Activated CD4-positive, alpha-beta T cell treated with anti-CD3 and anti-CD28 coated beads for 24 hours (primary cell): ENCODE measurements at places on chromosomes 7 and 10.

GRCh38 chr7:147196481-147196880 is 1079.9 kb downstream of the CNTNAP2 start:
- DNase-seq = no peak

DNA sequence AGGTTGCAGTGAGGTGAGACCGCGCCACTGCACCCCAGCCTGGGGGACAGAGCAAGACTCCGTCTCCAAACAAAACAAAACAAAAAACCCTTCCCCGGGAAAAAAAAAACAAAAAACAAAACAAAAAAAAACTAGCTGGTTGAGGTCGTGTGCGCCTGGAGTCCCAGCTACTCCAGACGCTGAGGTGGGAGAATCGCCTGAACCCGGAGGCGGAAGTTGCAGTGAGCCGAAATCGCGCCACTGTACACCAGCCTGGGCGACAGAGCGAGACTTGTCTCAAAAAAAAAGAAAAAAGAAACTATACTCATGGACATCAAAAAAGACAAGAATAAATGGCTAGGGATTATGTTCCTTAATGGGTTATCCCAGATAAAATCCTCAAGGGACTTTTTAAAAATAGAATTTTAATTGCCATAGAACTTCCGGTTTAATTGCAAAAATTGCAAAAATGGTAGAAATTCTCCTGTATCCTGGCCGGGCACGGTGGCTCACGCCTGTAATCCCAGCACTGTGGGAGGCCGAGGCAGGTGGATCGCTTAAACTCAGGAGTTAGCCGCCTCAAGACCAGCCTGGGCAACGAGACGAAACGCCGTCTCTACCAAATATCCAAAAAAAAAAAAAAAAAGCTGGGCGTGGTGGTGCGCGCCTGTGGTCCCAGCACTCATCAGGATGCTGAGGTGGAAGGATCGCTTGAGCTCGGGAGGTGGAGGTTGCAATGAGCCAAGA is 37.8 kb downstream of the KLHDC10 start:
- DNase-seq = no peak

DNA sequence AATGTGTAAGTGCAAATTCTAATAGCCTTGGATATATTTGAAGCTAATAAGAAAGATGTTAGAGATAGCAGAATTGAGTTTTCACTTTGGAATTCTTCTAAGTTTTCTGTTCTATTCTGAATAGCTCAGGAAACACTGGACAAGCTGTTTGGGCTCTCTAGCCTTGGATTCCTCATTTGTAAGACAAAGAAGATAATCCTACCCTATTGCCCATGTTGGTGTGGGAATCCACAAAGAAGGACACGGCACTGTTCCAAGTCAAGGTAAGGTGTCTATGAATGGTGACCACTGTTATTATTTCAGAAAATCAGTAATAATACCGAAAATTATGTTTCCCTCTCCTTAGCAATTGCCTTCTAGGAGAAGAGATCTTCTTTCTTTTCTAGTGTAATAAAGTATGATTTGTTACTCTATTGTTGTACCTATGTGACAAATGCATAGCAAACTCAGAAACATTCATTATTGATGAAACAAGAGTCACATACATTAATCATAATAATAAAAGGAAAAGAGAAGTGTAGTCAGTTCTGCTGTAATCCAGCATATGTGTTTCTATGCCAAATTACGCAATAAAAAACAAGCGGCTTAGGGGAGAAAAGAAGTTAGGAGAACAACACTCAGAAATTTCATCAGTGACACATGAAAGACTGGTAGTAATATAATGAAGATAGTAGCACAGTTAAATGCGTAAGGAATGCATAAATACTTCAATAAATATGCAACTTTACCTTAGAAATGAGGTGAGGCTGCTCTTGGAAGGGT is 1012.3 kb upstream of the PHF14 start:
- no peak for DNase-seq

DNA sequence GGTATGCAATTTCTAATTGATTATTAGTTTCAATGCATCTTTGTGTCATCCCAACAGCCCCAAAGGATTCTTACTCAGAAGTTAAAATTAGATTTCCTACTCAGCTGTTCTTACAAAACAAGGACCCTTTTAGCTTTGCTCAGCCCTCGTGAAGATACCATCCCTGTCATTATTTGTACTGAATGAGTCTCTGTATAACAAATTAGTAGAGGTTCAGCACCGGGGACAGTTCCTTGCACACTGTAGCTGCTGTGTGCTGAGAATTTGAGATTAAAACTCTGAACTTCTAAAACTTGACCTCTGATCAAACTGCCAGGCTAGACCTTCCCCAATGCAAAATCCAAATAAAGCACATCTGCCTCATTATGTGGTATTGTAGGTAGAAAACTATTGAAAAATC is 299.1 kb downstream of the LHFPL3 start:
- DNase-seq = no peak

DNA sequence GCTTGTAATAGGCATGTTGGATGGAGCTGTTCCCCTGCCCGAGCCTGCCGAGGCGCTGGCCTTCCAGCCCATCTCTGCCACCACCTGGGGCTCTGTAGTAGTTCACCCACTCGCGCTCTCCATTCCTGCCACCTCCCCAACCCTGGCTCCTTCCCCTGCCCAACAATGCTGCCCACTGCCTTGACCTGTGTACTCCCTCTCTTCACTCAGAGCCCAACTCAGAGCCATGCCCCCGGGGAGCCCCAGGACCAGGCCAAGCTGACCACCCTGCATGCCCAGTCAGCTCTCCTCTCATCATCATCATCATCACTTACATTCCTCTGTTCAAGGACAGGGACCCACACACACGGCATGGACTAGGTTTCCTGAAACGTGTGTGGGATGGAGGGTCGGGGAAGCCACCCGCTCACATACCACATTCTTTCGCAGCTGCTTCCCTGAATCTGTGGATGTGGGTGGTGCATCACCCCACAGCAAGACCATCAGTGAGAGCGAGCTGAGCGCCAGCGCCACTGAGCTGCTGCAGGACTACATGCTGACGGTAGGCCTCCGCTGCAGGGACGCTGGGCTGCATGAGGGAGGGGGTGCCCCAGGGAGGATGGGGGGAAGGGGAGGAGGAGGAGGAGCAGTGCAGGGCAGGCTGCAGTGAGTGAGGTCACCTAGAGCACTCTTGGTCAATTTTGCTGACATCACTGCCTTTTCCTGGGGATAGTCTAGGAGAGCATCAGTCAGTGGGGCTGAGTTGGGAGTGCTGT is 15.6 kb downstream of the NACAD start:
- no peak for DNase-seq

- no peak for DNase-seq
Measured at GRCh38 chr7:17721736-17722285, 218.5 kb downstream of the SNX13 start.

GRCh38 chr10:128927497-128928161 is 539.4 kb upstream of the MGMT start:
- no peak for DNase-seq

DNA sequence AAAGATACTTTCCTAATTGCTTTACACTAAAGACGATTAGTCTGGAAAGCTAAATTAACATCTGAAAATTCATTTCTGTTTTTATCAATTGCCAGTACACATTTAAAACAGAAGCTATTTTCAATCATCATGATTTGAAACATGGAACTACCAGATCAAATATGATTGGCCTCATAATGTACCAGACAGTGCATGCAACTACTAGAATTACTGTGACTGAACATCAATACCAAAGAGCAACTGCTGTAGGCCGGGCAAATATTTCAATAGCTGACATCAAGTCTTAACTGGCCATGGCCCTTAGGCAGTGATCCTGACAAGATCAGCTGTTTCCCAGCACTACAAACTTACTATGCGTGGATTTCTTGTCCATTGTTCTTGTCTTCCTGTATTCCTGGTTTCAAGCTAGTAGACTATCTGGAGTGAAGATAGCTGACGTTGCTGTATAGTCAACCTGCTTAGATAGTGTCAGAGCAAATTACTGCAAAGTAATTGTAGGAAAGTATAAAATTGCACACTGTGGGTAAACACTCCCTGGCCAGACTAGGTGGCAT is 21.7 kb upstream of the WNT16 start:
- DNase-seq = no peak

DNA sequence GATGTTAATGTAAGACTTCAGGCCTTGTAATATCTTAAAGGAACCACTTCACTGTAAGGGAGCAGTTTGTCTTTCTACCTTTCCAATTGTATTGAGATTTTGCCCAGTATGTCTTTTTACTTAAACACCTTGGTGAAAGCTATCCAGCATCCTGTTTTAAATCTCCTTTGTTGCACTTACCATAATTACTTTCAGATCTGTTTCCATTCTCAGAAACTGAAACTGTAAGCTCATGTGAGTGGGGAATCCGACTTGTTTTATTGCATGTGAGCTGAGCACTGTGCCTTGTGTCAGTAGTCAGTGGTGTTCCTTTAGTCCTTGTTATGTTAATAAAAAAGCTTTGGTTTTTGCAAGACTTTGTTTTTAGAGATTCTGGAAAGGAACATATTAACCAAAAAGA is 42.2 kb downstream of the BMPR1A start:
- DNase-seq = no peak

GRCh38 chr7:144408121-144408520 is 4.6 kb upstream of the NOBOX start:
- DNase-seq = no peak

- DNase-seq = no peak
Measured at GRCh38 chr7:20280475-20281351, 50.0 kb upstream of the ITGB8 start.

GRCh38 chr7:129197771-129198170 is 9.3 kb downstream of the SMO start:
- no peak for DNase-seq

- DNase-seq = no peak
Measured at GRCh38 chr7:19145434-19146115, 354 bp upstream of the FERD3L start.

DNA sequence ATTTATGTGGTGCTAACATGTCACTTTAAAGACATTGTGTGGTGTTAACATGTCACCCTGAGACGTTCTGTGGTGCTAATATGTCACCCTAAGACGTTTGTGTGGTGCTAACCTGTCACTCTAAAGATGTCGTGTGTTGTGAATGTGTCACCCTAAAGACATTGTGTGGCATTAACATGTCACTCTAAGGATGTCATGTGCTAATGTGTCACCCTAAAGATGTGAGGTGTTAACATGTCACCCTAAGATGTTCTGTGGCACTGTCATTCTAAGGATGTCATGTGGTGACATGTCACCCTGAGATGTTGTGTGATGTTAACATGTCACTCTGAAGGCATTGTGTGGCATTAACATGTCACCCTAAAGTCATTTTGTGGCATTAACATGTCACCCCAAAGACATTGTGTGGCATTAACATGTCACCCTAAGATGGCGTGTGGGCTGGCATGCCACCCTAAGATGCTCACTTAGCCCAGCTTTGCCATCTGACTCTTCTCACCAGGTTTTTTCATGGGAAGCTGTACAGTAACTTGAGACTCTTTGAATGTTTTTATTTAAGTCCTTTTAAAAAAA is 45.6 kb downstream of the LANCL2 start:
- DNase-seq = no peak

DNA sequence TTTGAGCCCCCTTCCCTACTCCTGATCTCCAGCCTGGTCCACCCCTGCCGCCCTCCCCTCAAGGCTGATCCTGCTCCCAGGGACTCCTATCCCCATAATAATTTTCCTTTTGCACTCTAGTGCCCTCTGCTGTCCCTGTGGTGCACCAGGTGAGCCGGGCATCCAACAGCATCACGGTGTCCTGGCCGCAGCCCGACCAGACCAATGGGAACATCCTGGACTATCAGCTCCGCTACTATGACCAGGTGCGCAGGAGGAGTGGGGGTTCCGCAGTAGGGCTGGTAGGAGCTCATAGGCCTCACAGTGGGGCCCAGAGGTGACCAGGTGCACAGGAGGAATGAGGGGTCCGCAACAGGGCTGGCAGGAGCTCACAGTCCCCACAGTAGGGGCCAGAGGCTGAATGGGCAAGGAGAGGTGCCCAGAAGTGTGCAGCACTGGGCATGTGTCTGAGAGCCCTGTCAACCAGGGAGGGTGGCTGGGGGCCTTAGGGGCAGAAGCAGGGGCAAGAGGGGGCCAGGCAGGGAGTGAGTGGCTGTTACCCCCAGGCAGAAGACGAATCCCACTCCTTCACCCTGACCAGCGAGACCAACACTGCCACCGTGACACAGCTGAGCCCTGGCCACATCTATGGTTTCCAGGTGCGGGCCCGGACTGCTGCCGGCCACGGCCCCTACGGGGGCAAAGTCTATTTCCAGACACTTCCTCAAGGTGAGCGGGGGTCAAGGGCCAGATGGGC is 11.7 kb downstream of the EPHB6 start:
- DNase-seq = no peak

GRCh38 chr10:22489467-22489866 is 144.2 kb downstream of the SPAG6 start:
- DNase-seq = no peak
